ENCODE measurements at places on chromosomes 3 and 15.

- no peak for DNase-seq
Measured at GRCh38 chr3:52722491-52722890, 16.6 kb downstream of the SPCS1 start.

DNA sequence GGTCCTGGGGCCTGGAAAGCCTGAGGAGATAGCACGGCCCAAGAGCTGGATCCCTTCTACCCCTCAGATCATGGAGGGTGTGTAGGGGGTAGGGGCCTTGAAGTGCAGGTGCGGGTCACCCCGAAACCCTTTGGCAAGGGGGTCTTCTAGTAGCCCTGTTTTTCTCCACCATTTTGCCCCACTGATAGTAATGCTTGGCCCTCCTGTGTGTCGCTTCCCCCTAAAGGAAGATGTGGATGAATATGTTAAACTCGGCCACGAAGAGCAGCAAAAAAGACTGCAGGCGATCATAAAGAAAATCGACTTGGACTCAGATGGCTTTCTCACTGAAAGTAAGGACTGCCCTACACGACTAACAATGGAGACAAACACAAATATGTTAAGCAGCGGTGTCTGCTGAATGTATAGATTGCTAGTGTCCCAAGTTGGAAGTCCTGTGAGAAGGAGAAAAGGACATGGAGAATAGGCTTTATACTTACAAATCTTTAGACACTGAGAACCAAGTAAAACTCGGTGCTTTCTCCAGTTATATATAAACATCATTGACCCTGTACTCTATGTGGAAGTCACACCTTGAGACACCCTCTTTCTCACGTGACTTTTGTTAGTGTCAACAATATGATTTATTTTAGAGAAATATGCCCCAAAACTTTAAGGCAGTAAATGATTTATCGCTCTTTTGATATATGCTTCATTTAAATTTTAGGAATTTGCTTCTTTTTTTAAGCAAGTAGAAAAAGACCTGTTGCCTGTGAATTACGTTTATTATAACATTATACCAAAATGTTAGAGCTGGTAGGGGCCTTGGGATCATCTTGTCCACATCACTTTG lies 802 bp downstream of the RCN2 start:
- DNase-seq: no peak

GRCh38 chr15:100873029-100873677 lies 6.5 kb upstream of the ALDH1A3 start:
- DNase-seq: no peak

- DNase-seq: no peak
Measured at GRCh38 chr3:150564243-150564642, 17.7 kb downstream of the EIF2A start.

DNA sequence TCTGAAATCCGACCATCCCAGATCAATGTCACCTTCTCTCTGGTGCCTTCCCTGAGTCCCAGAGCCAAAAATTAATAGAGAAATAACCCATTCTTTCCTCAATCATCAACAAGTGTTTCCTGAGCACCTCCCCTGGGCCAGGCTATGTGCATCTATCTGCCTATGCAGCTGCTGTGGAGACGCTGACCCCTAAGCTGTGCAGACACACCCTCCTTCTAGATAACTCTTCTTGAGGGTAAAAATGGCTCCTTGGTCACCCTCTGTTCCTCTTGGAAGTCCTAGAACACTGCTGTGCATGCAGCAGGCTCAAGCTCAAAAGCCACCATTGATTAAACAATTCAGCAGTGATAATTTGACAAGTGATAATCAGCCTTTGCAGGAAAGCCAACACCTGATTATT lies 18.4 kb downstream of the CA12 start:
- DNase-seq: no peak

DNA sequence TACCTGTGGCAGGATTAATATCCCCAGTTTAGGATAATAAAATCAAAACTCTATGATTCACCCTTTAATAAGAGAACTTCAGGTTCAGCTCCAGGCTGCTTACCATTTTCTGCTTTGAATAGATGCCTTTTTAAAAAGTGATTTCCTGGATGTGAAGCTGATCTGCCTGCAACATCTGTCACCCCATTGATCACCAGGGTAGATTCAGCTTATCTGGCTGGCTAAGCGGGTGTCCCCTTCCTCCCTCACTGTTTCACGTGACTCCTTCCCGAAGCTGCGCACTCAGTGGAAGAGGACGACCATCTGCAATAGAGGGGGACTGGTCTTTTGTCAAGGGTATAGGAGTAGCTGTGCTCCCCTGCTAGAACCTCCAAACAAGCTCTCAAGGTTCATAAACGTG lies 128.1 kb downstream of the IL1RAP start:
- no peak for DNase-seq

GRCh38 chr3:15502616-15503015 lies 18.9 kb downstream of the COLQ start:
- DNase-seq: no peak

- no peak for DNase-seq
Measured at GRCh38 chr3:156479604-156480003, 75.3 kb downstream of the SSR3 start.

GRCh38 chr15:67900621-67901147 lies 60.8 kb upstream of the RNU6-1 start:
- no peak for DNase-seq

- DNase-seq: no peak
Measured at GRCh38 chr15:74506515-74506840, 34.5 kb upstream of the ARID3B start.

GRCh38 chr3:48684480-48685143 lies 1.1 kb downstream of the NCKIPSD start:
- no peak for DNase-seq

GRCh38 chr15:96166223-96167200 lies 164.0 kb upstream of the NR2F2 start:
- DNase-seq: no peak

- no peak for DNase-seq
Measured at GRCh38 chr15:68038246-68038645, 15.9 kb upstream of the PIAS1 start.

GRCh38 chr3:17033516-17034168 lies 148.9 kb downstream of the PLCL2 start:
- no peak for DNase-seq

Data from stimulated activated CD4-positive, alpha-beta T cell treated with anti-CD3 and anti-CD28 coated beads, Interleukin-12 subunit alpha, Interleukin-12 subunit beta, amount 100 ng/mL, for 24 hours (primary cell).